GM23248 (cell line): ENCODE measurements at places on chromosomes 3 and 15.

DNA sequence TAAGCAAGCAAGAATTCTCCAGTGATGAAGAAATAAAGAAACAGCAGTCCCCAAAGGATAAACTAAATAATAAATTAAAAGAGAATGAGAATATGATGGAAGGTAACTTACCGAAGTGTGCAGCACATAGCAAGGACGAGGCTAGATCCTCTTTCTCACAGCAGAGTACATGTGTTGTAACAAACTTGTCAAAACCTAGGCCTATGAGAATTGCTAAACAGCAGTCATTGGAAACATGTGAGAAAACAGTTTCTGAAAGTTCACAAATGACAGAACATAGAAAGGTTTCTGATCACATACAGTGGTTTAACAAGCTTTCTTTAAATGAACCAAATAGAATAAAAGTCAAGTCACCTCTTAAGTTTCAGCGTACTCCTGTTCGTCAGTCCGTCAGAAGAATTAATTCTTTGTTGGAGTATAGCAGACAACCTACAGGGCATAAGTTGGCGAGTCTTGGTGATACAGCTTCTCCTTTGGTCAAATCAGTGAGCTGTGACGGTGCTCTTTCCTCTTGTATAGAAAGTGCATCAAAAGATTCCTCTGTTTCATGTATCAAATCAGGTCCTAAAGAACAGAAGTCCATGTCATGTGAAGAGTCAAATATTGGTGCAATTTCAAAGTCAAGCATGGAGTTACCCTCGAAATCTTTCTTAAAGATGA lies 4.5 kb upstream of the SCG5 start:
- no peak for DNase-seq
- peaks cover 25% of the 10 kb centered on the region for H3K36me3 ChIP-seq
- no peaks in the 10 kb centered on the region for H3K27me3 ChIP-seq
- peaks cover under 1% of the 10 kb centered on the region for H3K4me1 ChIP-seq

DNA sequence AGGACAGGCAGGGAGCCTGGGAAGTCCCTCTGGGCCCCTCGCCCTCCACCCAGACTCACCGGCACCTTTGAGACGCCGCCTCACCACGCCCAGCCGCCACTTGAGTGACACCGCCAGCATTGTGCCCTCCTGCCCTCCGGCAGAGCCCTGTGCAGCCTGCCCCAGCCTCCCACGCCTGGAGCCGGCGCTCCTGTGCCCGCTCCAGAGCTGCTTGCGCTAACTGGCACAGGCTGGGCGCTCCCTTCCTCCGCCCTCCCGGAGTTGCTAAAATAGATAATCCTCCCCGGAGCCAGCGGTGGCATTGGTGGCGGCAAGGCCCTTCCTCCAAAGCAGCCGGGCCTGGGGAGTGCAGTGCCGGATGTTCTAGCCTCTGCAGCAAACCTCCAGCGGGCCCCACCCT lies 15.7 kb upstream of the GRIP2 start:
- peaks cover 7% of the 10 kb centered on the region; the same call in 1 of the 2 replicates for H3K4me1 ChIP-seq
- H3K27me3 ChIP-seq = no peaks in the 10 kb centered on the region
- H3K4me3 ChIP-seq = no peak overlapping the region
- no peak overlapping the region for H3K27ac ChIP-seq
- no peaks in the 10 kb centered on the region for H3K36me3 ChIP-seq

DNA sequence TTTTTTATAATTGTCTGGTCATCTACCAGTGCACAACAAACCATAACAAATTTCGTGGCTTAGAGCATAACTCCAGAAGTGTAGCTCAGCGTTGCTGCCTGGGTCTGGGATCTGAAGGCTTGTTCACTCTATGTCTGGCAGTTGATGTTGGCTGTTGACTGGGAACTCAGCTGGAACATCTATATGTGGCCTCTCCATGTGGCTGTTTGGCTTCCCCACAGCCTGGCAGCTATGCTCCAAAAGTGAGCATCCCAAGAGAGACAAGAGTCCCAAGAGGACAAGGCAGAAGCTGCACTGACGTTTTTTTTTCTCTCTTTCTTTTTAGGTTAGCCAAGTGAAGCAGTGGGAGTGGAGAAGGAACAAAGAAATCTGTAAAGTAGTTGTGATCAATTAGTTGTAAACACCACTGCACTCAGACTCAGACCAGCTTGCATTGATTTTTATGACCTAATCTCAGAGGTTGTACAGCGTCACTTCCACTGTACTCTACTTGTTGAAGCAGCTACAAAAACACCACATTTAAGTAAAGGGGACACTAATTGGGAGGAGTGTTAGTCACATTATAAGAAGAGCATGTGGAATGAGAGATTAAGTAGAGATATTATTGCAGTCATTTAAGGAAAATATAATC lies 2.5 kb upstream of the GPR176 start:
- no peak overlapping the region for H3K4me3 ChIP-seq
- peak overlapping the region; percentile 18 for H3K27ac ChIP-seq
- no peaks in the 10 kb centered on the region for H3K27me3 ChIP-seq
- peak; percentile 37 for DNase-seq
- H3K36me3 ChIP-seq = no peaks in the 10 kb centered on the region
- H3K4me1 ChIP-seq = peaks cover 40% of the 10 kb centered on the region

DNA sequence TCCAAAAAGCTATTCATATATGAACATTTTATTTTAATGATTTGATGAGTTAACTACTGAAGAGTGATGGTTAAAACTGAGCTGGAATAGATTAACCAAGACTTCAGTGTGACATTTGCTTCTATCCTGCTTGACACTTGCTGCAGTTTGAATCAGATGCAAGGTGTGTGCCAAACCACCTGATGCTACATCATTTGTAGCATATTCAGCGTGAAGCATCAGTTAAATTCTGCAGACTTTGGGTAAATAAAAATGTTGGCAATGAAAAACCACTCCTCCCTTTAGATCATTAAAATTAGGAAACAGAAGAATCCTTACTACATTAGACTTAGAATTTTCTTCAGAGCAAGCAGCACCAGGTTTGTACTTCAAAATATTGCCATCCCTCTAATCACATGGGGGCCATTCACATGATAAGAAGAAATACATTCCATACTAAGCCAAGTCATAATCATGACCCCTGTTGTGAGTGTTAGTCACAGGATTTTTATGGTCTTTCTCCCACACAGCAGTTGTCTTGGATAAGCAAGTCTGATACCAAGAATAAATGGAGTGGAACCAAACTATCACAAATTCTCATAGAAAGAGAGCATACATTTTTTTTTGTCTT lies 160.7 kb upstream of the TNIK start:
- H3K27ac ChIP-seq = no peak overlapping the region
- no peaks in the 10 kb centered on the region for H3K36me3 ChIP-seq
- no peak overlapping the region for H3K4me3 ChIP-seq
- H3K4me1 ChIP-seq = peaks cover 6% of the 10 kb centered on the region; the same call in 1 of the 2 replicates
- DNase-seq = peak; percentile 35

DNA sequence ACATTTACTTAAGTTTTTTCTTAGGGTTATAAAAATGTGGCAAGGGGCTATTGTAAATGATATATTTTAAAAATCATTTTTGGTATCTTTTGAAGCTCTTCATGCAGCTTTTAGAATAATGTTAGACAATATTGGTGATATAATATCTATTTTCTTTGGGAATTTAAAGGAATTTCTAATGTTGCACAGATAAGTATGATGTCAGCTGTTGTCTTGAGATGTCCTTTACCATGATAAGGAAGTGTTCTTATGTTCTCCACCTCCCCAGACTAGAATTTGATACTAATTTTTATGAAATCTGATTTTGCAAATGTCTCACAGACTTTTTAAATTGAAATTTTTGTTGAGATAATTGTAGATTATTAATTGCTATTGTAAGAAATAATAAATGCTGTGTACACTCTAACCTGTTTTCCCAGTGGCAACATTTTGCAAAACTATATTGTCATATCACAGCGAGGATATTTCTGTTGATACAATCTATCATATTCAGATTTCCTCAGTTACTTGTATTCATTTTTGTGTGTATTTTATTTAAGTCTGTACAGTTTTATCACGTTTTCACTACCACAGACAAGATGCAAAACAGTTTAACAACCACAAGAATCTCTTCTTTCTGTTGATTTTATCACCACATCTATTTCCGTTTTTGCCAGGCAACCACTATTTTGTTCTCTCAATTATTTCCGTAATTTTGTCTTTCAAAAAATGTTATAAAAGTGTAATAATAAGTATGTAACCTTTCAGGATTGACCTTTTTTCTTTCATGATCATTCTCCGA lies 55.4 kb downstream of the SPRED1 start:
- H3K4me3 ChIP-seq = no peak overlapping the region
- peaks cover 28% of the 10 kb centered on the region; the same call in 1 of the 2 replicates for H3K36me3 ChIP-seq
- 0 out of 2 replicates have a peak, but pooled peaks cover 8% of the 10 kb centered on the region for H3K4me1 ChIP-seq
- no peak overlapping the region for H3K27ac ChIP-seq

DNA sequence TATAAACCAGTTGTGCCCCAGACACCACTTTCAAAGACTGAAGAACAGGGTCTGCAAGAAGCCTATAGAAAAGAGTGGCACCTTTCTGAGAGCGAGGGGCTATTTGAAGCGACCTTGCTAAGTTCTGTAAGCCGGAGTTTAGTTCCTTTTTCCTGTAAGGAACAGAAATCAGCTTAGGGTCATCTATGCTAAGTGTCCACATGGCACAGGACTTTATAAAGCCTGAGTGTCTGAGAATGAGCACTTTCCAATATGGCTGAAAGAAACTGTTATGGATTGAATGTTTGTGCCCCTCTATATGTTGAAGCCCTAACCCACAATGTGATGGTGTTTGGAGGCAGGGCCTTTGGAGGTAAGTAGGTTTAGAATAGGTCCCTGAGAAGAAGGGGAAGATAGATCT lies 4.0 kb upstream of the A4GNT start:
- H3K27ac ChIP-seq = no peak overlapping the region
- no peaks in the 10 kb centered on the region for H3K27me3 ChIP-seq
- H3K4me1 ChIP-seq = no peaks in the 10 kb centered on the region
- no peak overlapping the region for H3K4me3 ChIP-seq
- no peak for DNase-seq

GRCh38 chr3:107373896-107374295 lies 3.3 kb upstream of the CCDC54 start:
- H3K4me1 ChIP-seq = peaks cover 7% of the 10 kb centered on the region; the same call in 1 of the 2 replicates
- no peak overlapping the region for H3K27ac ChIP-seq
- no peaks in the 10 kb centered on the region for H3K36me3 ChIP-seq
- DNase-seq = no peak
- H3K4me3 ChIP-seq = no peak overlapping the region
- H3K27me3 ChIP-seq = no peaks in the 10 kb centered on the region

DNA sequence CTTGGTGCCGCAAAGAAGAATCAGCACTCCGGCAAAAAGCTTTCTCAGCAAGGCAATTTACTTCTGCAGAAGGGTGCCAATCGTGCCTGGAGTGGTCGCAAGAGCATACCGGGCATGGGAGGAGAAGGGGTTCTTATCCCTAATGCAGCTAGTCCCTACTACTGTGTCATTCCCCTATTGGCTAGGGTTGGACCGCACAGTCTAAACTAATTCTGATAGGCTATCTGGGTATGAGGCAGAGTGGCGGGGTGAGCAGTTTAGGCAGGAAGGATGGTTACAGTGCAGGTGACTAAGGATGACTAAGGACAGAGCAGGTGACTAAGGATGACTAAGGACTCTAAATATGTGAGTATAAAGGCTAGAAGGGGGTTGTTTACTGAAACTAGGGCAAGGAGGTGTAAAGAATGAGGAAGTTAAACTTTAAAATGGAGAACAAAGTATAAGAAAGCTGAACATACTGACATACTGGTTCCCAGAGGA lies 52.9 kb downstream of the PGBD4 start:
- no peaks in the 10 kb centered on the region for H3K4me1 ChIP-seq
- H3K27ac ChIP-seq = no peak overlapping the region
- H3K36me3 ChIP-seq = peaks cover 58% of the 10 kb centered on the region
- no peak overlapping the region for H3K4me3 ChIP-seq
- DNase-seq = peak; percentile 35

- peak; percentile 94 for DNase-seq
- H3K27ac ChIP-seq = peak overlapping the region; percentile 85
- H3K4me1 ChIP-seq = peaks cover 60% of the 10 kb centered on the region
- H3K4me3 ChIP-seq = 0 out of 2 replicates have a peak overlapping the region, but pooled peaks have one; percentile 24
- no peaks in the 10 kb centered on the region for H3K36me3 ChIP-seq
- no peaks in the 10 kb centered on the region for H3K27me3 ChIP-seq
Measured at GRCh38 chr15:70492240-70493177, 270.8 kb downstream of the UACA start.

DNA sequence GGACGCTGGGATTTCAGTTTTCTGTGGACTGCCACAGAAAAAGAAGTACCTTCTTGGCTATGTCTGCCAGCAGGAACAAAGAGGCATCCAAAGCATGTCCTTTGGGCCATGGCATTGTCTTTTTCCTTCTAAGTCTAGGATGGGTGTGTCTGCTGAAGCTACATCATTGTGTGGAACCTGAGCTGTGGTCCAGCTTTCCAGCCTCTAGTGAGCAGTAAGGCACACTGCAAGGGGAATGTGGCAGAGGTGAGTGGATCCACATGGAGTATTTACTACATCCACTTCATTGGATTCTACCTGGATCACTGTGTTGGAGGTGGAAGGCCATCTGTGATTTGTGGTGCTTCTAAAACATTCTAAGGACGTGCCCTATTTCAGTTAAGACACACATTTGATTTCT lies 23.7 kb downstream of the CMTM8 start:
- H3K36me3 ChIP-seq = no peaks in the 10 kb centered on the region
- peaks cover 19% of the 10 kb centered on the region for H3K27me3 ChIP-seq
- no peak for DNase-seq
- no peak overlapping the region for H3K27ac ChIP-seq
- H3K4me1 ChIP-seq = no peaks in the 10 kb centered on the region

- peak; percentile 17 for DNase-seq
- no peaks in the 10 kb centered on the region for H3K4me1 ChIP-seq
- no peak overlapping the region for H3K27ac ChIP-seq
- no peaks in the 10 kb centered on the region for H3K36me3 ChIP-seq
- H3K4me3 ChIP-seq = no peak overlapping the region
Measured at GRCh38 chr3:109018828-109019227, 65.1 kb upstream of the GUCA1C start.

- DNase-seq = no peak
- H3K4me1 ChIP-seq = peaks cover 8% of the 10 kb centered on the region
- no peaks in the 10 kb centered on the region for H3K36me3 ChIP-seq
Measured at GRCh38 chr3:32457971-32458471, 44.6 kb downstream of the CMTM6 start.

DNA sequence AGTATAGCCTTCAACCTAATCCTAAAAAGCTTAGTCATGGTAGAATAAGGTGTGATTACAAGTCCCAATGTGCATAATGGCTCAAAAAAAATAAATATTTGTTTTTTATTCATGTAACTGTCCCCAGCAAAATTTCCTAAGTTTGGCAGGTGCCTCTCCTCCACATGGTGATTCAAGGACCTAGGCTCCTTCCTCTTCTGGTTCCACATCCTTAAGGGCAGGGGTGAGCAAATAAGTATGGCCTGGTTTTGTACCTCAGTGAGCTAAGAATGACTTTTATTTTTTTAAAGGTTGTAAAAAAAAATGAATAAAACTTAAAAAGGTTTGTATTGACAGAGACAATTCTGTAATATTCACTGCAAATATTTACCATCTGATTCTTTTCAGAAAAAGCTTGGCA lies 343.5 kb upstream of the UBE2E2 start:
- no peaks in the 10 kb centered on the region for H3K27me3 ChIP-seq
- no peak overlapping the region for H3K4me3 ChIP-seq
- H3K36me3 ChIP-seq = no peaks in the 10 kb centered on the region
- no peak overlapping the region for H3K27ac ChIP-seq
- DNase-seq = no peak
